Stimulated activated CD8-positive, alpha-beta memory T cell treated with anti-CD3 and anti-CD28 coated beads, Interleukin-4, amount 100 ng/mL, for 1 hour (primary cell): ENCODE measurements at places on chromosomes 4 and X.
A peak's percentile ranks its signal among the peaks of the same experiment; 100 is the strongest.

- DNase-seq: no peak
These were observed 211.4 kb downstream of the SLIT2 start for GRCh38 chr4:20463176-20463430.

DNA sequence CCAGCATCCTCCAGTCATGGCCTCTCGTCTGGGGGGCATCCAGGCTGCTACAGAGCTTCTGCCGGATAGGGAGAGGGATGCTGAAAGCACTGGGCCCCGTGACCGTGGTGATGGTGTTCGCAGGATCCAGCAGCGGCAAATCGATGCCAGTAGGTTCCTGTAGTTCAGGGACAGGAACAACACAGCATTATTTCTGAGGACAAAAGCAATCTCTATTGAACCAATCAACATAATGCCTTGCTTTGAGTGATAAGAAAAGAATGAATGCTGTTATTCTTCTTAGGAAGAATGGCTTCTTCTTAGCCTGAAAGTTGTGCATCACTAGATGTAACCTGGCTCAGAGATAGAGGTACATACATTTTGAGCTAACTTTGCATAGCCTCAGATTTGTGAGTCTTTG lies 378.6 kb downstream of the UNC5C start:
- no peak for DNase-seq

DNA sequence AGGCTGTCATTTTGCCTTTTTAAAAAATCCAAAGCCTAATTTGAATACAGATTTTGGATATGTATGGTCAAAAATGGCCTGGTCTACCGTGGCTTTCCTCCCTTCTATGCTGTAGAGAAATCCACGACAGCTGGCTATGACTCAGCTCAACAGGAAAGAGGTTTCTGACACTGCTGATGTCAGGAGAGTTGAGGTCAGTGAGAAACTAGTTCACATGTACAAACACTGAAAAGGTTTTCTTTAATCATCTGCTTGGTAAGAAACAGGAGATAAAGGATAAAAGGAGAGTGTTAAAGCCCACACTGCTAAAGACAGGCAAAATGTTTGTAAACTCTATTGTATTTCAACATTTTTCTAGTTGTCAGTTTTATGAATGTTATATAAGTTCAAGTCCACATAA lies 113.9 kb downstream of the NYX start:
- DNase-seq: peak; percentile 3

DNA sequence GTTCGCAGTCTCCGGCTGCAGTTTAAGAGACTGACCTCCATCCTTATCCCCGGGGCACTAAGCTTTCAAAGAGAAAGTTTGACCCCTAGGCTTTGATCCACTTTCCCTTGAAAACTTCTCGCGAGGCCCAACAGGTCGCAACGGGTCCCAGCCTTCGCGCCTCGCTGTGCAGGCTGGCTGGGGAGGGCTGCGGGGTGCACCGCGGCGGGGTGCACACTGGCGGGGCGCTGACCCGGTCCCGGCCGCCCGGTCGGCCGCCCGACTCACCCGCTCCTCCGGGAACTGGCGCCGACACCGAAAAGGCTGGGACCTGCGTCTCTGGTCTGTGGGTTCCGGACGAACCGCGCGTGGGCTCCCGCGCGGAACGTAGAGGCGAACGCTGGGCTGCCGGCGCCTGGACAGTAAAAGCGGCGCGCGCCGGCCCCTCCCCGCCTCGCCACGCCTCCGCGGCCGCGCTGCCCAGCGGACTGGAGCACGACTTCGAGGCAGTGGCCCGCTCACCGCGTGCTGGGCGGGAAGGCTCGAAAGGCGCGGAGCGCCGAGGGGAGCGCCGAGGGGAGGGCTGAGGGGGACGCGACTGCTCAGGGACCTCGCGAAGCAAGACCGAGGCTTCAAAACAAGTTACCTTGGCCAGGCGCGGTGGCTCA lies at the start of gene TAF7L:
Gene TAF7L (minus strand): TSS at position 378 of the 647 bp plus-strand sequence. CDS start 3,791 bp downstream, outside the sequence.
- no peak for DNase-seq

DNA sequence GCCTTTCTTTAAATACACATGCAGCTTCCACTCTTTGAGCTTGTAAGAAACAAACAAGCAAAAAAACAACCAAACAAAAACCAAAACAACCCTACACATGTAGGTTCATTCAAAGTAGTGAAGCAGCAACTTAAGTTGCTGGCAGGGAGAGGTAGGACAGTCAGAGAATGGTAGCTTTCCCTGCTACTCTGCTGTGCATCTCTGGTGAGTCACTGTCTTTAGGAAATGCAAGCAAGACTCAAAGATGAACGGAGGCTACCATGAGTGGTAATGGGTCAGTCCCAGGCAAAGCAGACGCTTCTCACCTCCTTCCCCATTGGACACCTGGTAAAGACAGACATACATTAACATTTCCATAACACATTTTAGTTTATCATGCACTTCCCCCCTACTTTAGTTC lies 43.2 kb downstream of the PGRMC2 start:
- DNase-seq: no peak

DNA sequence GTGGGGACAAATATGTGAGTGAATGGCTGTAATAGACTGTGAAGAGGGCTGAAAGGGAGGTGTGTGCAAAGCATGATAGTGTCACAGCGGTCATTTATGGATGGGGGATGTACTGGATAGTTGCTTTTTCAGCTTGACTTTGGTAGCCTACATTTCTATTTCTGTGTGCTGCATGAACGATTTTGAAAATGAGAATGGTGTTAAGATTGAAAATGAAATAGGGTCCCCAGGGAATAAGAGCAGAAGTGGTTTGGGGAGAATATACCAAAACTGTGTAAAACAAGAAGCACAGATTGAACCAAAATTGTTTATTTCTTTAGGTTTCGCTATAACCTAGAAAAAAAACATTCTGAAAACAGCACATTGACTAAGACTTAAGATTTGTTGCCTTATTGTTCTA lies 58.8 kb upstream of the CLNK start:
- DNase-seq: no peak

DNA sequence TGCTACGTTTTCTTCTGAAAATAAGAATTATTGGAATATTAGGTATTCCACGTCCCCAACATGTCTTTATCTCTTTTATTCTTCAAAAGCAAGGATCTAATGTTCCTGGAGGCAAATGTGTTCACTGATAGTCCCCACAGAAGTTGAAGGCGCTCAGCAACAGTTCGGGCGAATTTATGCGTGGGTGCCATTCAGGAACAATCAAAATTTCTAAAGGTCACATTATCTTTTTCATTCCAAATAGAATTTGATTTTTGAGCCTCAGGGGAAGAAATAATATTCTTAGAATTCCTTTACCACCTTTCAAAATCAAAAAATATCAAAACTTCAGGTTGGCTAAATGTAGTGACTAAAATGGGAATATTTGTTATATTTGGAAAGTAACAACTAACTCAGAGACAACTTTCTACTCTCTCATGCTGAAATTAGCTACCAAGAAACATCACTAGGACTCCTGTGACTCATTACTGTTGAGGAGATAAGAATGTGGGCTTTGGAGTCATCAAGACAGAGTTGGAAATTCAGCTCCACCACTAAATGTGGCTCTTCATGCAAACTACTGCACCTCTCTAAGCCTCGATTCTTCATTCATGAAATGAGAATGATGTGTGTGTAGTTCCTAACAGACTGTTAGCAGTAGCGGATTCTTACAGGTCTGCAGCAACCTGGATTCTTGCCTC lies 72.3 kb upstream of the KIT start:
- no peak for DNase-seq

DNA sequence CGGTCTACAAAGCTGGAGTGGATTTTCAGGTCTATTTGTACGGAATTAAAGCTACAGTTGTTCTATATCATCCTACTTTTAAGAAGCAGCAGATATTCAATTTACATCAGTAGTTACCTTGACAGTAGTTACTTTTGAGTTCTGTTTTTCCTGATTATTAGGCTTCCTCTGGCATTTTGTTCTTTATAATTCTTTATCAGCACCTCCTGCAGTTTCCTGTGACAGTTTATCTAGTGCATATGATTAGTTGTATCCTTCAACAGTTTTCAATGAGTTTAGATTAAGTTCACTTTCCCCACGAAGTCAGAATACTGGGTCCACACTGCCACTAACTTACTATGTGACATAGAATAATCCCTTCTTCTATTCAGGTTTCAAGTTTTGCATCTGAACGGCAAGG lies 71.7 kb downstream of the IDS start:
- no peak for DNase-seq

- no peak for DNase-seq
These were observed 27.0 kb upstream of the PRPS1 start for GRCh38 chrX:107601326-107601725.
